Dermis microvascular lymphatic vessel endothelial cell (primary cell): ENCODE measurements at places on chromosomes 6 and 20.

GRCh38 chr6:169667716-169668115, 34.1 kb downstream of the WDR27 start:
- no peak for DNase-seq

GRCh38 chr6:153790876-153791473, 248.1 kb upstream of the OPRM1 start:
- DNase-seq = no peak

- DNase-seq = no peak
These were observed 49.3 kb downstream of the KIAA0319 start for GRCh38 chr6:24596717-24597116.

DNA sequence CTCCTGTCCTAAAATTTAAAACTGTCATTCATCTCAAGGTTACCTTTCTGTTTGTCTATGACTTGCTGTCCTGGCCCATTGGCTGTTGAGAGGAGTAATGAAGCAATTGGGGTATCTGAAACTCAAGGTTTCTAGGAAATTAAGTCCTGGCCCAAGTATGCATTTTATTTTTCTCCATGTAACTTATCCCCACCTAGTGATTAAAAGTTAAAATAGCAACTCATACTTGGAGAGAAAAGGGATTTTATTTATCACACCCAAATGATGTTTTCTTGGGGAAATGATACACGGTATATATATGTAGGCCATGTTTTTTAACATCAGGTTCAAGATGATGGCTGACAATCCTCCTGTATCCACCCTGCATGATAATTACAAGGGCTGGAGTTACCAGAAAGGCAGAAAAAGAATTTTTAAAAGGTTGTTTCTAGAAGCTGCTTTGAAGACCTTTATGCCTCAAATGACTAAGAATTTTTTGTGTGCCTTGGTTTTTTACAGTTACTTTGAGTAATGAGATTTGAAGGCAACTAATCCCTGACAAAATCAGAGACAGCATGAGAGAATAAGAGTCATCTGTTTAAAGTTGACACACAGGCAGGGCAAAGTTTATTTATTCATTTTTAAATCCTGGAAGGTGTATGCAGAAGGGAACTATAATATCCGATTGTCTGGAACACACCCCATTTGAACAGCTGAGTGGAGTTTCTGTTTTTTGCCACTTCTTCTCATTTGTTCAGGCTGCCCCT, 28.9 kb upstream of the C6orf58 start:
- DNase-seq = no peak

- DNase-seq = peak; percentile 83
These were observed 8.2 kb upstream of the CEP250 start for GRCh38 chr20:35447082-35447789.

- no peak for DNase-seq
These were observed 75.1 kb downstream of the IRAK1BP1 start for GRCh38 chr6:78942446-78942845.

GRCh38 chr20:137668-138490, 4.5 kb upstream of the DEFB126 start:
- no peak for DNase-seq

DNA sequence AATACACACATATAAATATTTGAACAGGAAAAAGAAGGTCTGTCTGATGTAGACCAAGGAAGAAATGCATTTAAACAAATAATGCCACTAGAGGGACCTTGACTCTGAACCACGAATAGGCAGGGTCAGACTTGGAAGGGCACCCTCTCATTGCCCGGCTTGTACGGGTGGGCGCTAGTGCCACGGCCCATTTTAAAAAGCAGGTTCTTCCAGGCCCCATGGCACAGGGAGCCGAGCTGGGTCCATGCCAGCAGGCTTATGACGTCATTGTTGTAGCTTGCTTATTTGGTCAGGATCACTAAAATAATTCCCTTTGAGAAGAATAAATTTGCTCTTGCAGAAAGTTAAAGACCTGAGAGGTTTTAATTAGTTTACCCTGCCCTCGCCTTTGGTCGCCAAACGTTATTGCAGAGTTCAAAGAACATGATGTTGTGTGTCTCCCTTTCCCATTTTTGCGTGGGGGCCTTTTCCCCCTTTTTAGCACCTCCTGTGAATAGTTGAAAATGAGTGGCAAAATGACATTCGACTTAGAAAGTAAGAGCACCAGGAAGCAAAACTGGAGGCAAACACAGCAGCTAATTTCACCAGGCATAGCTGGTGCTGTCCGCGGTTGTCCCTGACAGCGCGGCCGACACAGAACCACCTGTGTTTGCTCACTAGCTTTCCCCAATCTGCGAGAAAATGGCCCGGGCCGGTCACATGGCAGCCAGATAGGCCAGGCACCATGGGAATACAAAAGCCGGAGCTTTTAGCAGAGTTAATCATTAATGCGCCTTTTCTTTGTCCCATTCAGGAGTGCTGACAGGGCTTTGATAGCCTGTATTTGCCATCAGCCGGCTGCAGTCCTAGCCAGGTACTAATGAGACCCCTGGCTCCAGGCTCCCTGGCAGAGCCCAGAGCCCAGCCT, 93.8 kb downstream of the FOXA2 start:
- DNase-seq = no peak

DNA sequence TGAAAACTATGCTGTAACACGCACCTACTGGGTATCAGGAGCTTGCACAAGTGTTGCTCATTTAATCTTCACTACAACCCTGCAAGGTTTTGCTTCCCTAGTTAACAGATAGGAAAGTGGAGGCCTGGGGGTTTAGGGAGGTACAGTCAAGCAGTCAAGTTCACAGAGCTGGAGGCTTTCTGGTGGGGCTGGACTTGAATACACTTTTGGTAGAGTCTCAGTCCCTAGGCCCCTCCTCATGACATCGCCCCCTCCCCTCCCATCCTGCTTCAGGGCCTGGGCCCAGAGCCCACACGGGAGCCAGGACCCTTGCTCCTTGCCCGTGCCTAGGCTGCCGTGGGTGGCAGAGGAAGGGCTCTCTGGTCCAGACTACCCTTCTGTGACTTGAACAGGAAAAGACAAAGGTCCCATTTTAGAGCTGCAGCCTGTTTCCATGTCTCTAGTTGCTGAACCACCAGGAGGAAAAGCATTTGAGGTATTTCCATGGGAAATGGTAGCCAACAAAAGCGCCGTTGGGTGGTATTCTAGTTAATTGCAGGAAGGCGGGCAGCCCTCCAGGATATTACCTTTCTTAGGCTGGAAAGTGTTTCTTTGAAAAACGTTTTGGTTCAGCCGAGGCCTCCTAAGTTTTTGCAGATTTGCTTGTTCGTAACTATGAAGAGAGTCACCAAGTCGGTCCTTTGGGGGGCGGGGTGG, 84.9 kb downstream of the CDC5L start:
- DNase-seq = no peak

- no peak for DNase-seq
These were observed 144.6 kb upstream of the RNF24 start for GRCh38 chr20:4159765-4160490.

DNA sequence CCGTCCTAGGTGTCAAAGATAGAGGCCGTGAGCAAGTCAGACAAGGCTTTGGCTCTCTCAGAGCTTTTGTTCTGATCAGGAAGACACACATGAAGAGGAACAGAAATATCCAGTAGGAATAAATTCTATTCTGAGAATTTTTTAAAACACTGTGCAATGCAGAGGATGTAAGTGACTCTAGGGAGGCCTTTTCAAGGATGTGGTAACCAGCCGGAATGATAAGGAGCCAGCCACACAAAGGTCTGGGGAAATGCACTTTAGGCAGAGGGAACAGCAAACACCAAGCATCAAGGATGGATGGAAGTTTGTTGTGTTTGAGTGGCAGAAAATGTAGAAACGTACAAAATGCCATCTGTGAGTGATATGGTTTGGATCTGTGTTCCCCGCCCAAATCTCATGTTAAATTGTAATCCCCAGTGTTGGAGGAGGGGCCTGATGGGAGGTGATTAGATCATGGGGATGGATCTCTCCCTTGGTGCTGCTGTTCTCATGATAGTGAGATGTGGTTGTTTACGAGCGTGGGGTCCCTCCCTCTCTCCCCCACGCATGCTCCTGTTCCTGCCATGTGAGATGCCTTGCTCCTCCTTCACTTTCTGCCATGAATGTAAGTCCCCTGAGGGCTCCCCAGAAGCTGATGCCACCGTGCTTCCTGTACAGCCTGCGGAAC, 93.6 kb upstream of the CDYL start:
- DNase-seq = no peak

- DNase-seq = peak; percentile 38
These were observed 13.8 kb upstream of the GTF3C6 start for GRCh38 chr6:110944681-110945151.

GRCh38 chr6:33958526-33959328, 154.9 kb upstream of the MLN start:
- DNase-seq = no peak

DNA sequence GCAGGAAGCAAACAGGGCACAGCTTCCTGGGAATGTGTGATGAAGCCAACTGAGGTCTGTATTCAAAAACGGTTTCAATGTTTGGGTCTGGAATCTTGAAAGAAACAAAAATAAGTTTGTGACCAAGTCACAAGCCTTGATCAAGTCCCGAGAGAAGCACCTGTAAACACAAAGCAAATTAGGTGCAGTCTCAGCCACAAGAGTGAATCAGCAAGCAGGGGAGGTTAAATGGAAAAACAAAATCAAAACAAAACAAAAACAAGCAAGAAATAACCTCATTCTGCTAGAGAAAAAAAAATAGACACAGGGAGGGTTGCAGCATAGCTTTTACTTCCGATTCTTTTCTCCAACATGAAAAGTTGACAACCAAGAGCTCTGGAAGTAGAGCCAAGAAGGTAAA, 201.7 kb downstream of the CLIC5 start:
- no peak for DNase-seq

- DNase-seq = peak; percentile 6
These were observed 28.3 kb downstream of the METTL24 start for GRCh38 chr6:110329714-110330436.

DNA sequence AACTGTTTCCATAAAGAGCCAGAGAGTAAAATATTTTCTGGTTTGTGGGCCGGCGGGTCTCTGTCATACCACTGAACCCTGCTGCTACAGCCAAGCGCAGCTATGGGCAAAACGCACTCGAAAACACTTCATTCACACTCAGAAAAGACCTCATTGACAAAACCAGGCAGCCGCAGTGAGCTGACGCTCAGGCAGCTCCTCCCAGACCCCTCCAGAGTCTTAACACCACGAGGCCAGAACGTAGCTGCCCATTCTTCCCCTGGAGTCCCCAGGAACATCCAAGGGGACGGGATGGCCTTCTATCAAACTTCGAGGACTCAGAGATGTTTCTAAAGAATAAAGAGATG, 35.6 kb upstream of the ZBP1 start:
- no peak for DNase-seq

GRCh38 chr6:9408402-9409117, 973.2 kb upstream of the SLC35B3 start:
- no peak for DNase-seq

GRCh38 chr20:609371-609964, 641 bp downstream of the TCF15 start:
- DNase-seq = no peak

- no peak for DNase-seq
These were observed 400.3 kb downstream of the TFAP2A start for GRCh38 chr6:10014557-10014956.

DNA sequence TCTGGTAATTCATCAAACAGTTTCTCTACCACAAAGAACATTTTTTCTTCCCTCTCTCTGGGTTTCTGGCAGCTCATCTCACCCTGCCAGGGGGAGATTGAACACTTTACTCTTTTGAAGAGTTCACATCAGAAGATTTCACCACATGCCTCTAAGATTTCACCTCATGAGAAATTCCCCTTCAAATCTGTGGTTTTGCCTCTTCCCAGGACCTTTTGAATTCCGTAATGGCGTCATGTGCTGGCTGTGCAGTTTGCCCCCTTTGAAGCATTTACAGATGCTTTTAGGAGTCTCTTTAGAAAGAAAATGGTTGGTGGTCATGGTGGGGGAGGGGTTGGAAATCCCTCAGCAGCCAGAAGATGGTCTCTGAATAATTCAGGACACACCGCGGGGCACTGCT, 486.1 kb downstream of the QKI start:
- no peak for DNase-seq

DNA sequence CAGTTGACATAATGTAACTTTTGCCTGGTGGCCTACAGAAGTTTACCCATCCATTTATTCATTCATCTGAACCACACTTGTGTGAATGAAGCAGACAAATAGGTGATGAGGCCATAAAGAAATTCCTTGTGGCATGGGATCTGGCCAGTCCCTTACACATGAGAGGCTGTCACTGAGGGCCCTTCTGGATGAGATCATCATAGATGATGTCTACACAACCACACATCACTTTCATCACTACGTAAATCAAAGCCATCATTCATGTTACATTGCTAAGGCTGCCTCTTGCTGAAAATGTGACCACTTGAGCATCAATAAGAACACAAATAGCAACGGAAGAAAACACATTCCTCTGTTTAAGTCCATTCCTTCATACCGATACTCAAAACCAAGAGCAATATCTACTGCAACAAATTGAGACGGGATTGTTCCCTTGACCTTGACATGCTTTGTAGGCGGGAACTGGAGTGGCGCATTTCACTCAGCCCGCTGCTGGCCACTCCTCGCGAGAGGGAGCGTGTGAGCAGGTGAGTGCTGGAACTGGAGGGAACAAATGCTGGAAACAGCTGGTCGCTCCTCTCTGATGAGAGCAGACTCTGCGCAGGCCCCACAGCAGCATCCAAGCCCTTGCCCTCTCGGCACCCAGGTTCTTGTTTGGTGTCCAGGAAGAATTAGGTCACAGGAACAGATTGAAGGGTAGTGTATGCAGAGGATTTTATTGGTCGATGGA, 49.3 kb downstream of the FAM50B start:
- no peak for DNase-seq

DNA sequence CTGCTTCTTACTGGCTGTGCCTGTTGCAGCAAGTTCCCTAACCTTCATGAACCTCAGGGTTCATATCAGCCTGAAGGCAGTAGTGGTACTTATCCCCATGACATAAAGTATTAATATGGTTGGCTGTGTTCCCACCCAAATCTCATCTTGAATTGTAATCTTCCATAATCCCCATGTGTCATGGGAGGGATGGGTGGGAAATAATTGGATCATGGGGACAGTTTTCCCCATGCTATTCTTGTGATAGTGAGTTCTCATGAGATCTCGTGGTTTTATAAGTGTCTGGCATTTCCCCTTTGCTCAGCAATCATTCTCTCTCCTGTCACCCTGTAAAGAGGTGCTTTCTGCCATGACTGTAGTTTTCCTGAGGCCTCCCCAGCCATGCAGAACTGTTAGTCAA, 61.8 kb downstream of the FAM229B start:
- DNase-seq = no peak

- DNase-seq = no peak
These were observed 43.4 kb downstream of the SRC start for GRCh38 chr20:37389241-37389747.

GRCh38 chr6:422433-423054, 31.0 kb downstream of the IRF4 start:
- DNase-seq = peak; percentile 8

DNA sequence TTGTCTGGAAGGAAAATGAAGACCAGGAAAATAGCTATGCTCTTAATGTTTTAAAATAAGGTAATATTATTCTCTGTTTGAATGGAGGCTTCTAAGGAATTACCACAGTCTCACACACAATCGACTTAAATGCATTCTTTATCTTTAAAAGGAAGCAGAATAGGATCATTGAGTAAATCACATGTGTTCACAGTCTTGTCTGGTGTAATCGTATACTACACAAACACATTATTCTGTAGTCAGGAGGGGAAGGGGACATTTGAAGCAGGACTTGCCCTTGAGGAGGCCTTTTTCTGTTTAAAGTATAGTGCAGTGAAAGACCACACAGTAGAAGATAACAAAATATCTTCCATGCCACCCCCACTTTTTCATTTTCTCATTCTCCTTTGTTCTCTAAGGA, 20.6 kb upstream of the REV3L start:
- DNase-seq = no peak

- no peak for DNase-seq
These were observed 104.4 kb upstream of the CD93 start for GRCh38 chr20:23190557-23190956.

- no peak for DNase-seq
These were observed 49.7 kb downstream of the DAAM2 start for GRCh38 chr6:39841923-39842322.
